ENCODE measurements at places on chromosomes 13 and 19.

GRCh38 chr13:64332048-64332447 lies 2898.1 kb downstream of the PCDH9 start:
- DNase-seq, result no peak

- DNase-seq, result no peak
Observed at GRCh38 chr19:44455100-44455499, 6.8 kb upstream of the ZNF229 start.

GRCh38 chr13:45826731-45827130 lies 24.8 kb downstream of the SIAH3 start:
- DNase-seq, result no peak

DNA sequence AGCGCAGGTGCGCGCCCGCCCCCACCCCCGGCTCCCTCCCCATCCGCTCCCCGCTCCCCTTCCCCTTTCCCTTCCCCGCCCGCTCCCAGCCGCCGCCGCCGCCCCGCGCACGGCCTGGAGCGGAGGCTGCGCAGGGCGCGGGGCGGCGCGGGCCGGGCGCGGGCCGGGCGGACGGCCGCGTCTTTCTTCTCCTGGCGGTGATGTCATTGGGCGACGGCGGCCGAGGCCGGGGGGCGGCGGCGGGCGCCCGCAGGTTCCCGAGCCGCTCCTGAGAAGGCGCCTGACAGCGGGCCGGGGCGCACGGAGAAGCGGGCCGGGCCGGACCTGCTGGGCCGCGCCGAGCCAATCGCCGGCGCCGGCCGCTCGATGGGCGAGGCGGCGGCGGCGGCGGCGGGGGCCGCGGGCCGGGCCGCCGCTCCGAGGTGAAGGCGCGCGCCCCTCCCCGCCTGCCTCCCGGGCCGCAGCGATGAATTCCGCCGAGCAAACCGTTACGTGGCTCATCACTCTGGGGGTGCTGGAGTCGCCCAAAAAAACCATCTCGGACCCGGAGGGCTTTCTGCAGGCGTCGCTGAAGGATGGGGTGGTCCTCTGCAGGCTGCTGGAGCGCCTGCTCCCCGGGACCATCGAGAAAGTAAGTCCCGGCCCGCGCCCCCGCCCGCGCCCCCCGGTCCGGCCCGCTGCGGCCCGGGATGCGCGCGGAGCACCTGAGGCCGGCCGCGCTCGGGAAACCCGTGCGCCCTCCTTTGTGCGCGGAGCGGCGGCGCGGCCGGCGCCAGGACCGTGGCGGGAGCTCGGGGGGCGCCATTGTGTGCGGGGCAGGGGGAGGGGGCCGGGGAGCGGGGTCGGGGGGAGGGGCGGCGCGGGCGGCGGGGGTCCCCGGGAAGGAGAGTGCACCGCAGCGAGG lies at the start of gene ARHGEF7:
Gene ARHGEF7 (plus strand): TSS at position 250 of the 904 bp plus-strand sequence. CDS start 217 bp downstream, at position 467.
- no peak for DNase-seq

- no peak for DNase-seq
Observed at GRCh38 chr13:101018720-101019119, 344.1 kb upstream of the TMTC4 start.

- no peak for DNase-seq
Observed at GRCh38 chr13:78606471-78607408, 3.4 kb upstream of the POU4F1 start.

DNA sequence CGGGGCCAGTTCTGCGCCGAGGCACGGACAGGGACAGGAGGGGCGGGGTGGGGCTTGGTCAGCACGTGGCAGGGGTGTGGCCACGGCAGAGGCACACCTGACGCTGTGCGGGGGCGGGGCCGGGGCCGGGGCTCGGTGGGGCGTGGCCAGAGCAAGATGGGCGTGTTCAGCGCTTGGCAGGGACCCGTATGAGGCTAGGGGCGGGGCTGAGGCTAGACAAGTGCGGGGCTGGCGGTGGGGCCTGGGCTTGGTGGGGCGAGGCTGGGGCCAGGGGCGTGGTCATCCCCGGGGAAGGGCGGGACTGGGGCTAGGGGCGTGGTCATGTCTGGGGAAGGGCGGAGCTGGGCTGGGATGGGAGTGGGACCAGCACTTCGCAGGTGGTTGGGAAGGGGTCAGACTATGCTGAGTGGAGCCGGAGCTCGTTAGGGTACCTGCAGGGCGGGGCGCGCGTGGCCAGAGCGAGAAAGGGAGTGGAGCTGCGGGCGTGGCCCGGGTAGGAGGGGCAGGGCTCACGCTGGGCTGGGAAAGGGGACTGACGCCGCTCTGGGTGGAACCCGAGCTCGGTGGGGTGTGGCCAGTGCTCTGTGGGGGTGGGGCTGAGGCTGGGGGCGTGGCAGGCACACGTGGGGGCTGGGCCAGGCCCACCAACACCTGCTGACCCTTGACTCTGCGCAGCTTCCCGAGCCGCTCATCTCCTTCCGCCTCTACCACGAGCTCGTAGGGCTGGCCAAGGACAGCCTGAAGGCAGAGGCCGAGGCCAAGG lies 12.8 kb downstream of the POLR2E start:
- no peak for DNase-seq

- DNase-seq, result no peak
Observed at GRCh38 chr13:28529836-28530235, 34.9 kb upstream of the FLT1 start.

- no peak for DNase-seq
Observed at GRCh38 chr13:45219938-45220375, 19.1 kb upstream of the KCTD4 start.

- DNase-seq, result no peak
Observed at GRCh38 chr19:39444598-39445195, 685 bp upstream of the SUPT5H start.

DNA sequence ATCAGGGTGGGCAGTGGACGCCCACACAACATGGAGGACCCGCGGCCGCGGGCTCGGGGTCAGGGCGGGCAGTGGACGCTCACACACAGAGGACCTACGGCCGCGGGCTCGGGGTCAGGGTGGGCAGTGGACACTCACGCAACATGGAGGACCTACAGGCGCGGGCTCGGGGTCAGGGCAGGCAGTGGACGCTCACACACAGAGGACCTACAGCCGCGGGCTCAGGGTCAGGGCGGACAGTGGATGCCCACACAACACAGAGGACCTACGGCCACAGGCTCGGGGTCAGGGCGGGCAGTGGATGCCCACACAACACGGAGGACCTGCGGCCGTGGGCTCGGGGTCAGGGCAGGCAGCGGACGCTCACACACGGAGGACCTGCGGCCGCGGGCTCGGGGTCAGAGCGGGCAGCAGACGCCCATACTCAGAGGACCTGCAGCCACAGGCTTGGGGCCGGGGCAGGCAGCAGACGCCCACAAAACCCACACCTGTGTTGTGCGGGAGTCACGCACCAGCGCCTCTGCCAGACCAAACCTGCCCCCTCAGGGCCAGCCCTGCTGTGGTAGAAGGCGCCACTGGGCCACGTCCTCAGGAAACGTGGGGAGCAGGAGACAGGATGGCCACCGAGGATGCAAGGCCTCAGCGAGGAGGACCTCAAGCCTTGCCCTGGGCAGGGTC lies 27.6 kb upstream of the C13orf46 start:
- no peak for DNase-seq

- no peak for DNase-seq
Observed at GRCh38 chr19:7869910-7870511, 4.2 kb downstream of the PRR36 start.

- DNase-seq, result no peak
Observed at GRCh38 chr13:112902669-112903068, 66.3 kb upstream of the MCF2L start.

GRCh38 chr13:31263346-31263745 lies 63.6 kb downstream of the B3GLCT start:
- DNase-seq, result no peak

- no peak for DNase-seq
Observed at GRCh38 chr13:22050951-22051563, 380.2 kb downstream of the FGF9 start.

- no peak for DNase-seq
Observed at GRCh38 chr13:27607125-27607524, 13.2 kb downstream of the LNX2 start.

- DNase-seq, result no peak
Observed at GRCh38 chr13:100773429-100773828, 98.8 kb upstream of the TMTC4 start.

- DNase-seq, result no peak
Observed at GRCh38 chr19:35767288-35768081, 7.9 kb upstream of the ARHGAP33 start.

GRCh38 chr19:8069096-8069973 lies 16.8 kb downstream of the CCL25 start:
- no peak for DNase-seq

GRCh38 chr19:19643158-19644053 lies at the start of gene GMIP:
Gene GMIP, minus strand, starts transcription at chr19:19643657. Its CDS starts 128 bp downstream, at chr19:19643529.
- DNase-seq, result no peak

- no peak for DNase-seq
Observed at GRCh38 chr13:99687723-99688397, 186.6 kb downstream of the TM9SF2 start.

- DNase-seq, result no peak
Observed at GRCh38 chr13:73259061-73260017, 200.5 kb downstream of the KLF5 start.

DNA sequence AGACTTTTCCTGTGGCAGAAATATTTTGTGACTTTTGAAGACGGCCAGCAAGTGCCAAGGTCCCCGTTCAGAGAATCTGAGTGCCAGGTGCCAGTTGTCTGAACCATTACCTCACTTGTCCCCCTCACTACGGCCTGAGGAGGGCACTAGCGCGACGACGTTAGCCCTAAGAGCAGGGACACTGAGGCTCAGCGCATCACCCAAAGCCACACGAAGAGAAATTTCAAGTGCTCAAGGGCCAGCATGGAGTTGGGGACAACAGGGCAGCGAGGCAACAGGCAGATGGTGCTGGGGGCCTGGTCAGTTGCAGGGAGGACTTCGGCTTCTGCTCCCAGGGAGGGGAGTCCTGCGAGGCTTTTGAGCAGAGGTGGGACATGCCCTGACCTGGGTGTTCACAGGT lies 9.5 kb upstream of the TYK2 start:
- DNase-seq, result no peak

- DNase-seq, result no peak
Observed at GRCh38 chr13:111634410-111634809, 314.0 kb downstream of the TEX29 start.

GRCh38 chr19:18871543-18871942 lies 24.4 kb downstream of the CERS1 start:
- DNase-seq, result no peak

- no peak for DNase-seq
Observed at GRCh38 chr19:1846517-1847204, 1.6 kb downstream of the REXO1 start.

DNA sequence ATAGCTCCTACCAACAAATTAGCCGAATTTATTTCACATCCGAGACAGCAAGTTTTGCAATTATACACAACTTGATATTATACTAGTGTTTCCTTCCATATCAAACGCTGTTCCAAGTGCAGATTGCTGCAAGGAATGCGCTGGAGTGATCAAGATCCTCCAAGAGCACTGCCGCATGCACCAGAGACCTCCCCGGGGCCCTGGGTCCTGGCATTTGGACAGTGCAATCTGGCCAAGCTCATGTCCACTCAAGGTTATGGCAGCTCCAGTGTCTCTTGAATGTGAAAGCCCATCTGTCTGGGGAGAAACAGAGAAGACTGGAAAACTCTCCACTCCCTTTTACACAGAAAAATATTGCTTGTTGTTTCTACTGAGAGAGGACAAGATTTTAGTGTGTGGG lies 111.9 kb downstream of the HSPH1 start:
- no peak for DNase-seq

GRCh38 chr19:27762933-27763332 lies 1450.0 kb downstream of the UQCRFS1 start:
- no peak for DNase-seq

DNA sequence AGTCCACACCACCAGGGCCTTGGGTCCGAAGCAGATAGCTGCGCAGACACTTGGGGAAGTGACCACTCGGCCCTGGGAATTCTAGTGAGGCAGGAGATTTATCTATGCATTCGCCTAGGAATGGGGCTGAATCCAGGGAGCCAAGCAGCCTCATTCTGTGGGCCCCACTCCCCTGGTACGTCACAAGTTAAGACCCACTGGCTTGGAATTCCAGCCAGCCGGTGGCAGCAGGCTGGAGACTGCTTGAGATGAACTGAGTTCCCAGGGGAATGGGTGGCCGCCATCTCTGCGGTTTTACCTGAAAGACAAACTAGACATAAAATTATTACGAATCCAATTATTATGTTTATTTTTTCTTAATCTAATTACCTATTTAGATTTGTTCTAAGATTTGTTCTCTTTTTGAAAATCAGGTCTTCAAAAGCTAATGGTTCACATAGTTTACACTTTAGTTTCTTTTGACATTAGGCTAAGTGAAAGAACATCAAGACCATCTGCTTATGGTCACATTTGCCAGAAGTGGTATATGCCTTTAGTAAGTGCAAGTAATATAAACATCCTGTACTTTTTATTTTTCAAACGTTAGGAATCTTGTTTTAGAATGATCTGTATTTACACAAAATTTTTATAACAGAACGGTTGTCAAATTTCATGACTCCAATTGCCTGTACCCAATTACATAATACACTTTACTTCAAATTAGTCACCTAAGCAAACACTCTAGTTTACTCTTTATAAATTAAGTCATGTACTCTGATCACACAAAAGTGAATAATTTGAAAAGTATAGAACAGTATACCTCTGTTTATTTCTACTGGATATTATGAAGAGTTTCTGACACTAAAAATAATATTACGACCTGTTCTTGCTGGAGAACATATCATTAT lies 74.4 kb downstream of the SLITRK6 start:
- no peak for DNase-seq

DNA sequence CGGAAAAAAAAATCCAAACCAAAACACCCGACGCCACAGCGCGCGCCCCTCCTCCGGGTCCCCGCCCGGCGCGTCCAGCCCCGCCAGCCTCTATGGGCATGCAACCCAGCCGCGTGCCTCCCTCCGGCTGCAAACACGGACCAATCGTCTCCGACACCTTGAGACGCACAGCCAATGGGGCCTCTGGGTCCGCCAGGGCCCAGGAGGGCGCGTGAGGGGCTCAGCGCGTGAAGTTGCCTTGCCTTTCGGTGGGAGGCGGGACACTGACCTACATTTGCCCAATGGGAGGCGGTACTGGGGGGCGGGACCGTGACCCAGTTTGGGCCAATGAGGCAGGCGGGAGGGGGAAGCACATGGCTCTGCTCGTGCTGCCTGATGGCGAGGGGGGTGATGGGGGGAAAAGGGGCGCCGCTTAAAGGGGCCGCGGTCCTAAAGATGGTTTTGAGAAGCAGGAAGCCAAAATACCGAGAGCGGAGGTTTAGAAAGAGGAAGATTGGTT lies 319 bp upstream of the DBP start:
- DNase-seq, result peak; percentile 97

- no peak for DNase-seq
Observed at GRCh38 chr13:75492389-75492788, 10.4 kb upstream of the TBC1D4 start.

GRCh38 chr13:108305655-108306054 lies 36.1 kb downstream of the TNFSF13B start:
- DNase-seq, result no peak

GRCh38 chr19:44879309-44880065 lies 11.6 kb upstream of the TOMM40 start:
- no peak for DNase-seq

All from smooth muscle cell of the brain vasculature (primary cell).